ENCODE measurements at places on chromosomes 13 and 19. TPM values are rescaled to one million over a fixed set of nuclear protein-coding genes. Genes with fewer than 3 reads are reported as not detected.

Gene SLC17A7
- 0.84 TPM for total RNA-seq

GRCh38 chr19:36331353-36332228, 47.4 kb downstream of the ZFP14 start:
- DNase-seq, result peak; percentile 96

Gene ZSCAN1
- total RNA-seq, result not detected

Gene ZNF813
- 4.9 TPM for total RNA-seq

- DNase-seq, result no peak
Observed at GRCh38 chr19:45323671-45324081, 1.0 kb upstream of the CKM start.

Gene RYR1
- total RNA-seq, result under 0.01 TPM

GRCh38 chr13:112637017-112637801, 49.3 kb upstream of the TUBGCP3 start:
- DNase-seq, result no peak

GRCh38 chr13:106887686-106888085, 319.7 kb upstream of the ARGLU1 start:
- no peak for DNase-seq
